Thoracic aorta (tissue), 2 donors: ENCODE measurements at places on chromosomes 11 and 22. TPM values are rescaled to one million over a fixed set of nuclear protein-coding genes. Genes with fewer than 3 reads are reported as not detected.

The PKNOX2 gene
- total RNA-seq, result 9.2 TPM

DNA sequence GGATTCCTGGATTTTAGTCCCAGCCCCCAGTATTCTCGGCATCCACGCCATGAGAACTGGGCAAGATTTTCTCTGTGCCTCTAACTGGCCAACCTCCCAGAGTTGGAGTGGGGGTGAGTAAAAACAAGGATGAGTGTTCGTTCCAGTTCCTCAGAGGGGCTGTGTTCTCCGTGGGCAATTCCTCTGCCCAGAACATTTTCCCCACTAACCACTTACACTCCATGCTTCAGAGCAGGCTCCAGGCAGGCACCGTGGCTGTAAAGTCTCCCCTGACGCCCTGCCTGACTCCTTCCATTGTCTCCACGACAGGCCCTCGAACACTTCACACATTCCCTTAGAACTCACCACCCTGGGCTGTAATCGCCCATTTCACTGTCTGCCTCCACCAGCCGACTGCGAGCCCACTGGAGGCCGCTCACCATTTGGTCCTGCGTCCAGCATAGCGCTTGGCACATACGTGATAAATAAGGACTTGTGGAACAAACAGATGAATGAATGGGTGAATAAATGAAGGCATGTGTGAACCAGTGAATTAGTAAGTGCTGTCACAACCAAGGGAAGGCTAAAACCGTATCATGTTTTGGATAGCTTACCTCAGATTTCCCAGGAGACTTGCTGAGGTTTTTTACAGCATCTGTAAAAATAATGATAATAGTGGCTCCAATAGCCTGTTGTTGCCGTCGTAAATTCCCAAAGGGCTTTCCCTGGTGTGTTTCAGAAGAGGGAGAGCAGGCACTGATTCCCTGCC lies 6.1 kb downstream of the APLNR start:
- DNase-seq, result no peak
- H3K4me3 ChIP-seq, result no peak overlapping the region
- H3K27me3 ChIP-seq, result no peaks in the 10 kb centered on the region
- H3K27ac ChIP-seq, result no peak overlapping the region
- no peaks in the 10 kb centered on the region for H3K4me1 ChIP-seq

The CLTCL1 gene
- 6.1 TPM for total RNA-seq

DNA sequence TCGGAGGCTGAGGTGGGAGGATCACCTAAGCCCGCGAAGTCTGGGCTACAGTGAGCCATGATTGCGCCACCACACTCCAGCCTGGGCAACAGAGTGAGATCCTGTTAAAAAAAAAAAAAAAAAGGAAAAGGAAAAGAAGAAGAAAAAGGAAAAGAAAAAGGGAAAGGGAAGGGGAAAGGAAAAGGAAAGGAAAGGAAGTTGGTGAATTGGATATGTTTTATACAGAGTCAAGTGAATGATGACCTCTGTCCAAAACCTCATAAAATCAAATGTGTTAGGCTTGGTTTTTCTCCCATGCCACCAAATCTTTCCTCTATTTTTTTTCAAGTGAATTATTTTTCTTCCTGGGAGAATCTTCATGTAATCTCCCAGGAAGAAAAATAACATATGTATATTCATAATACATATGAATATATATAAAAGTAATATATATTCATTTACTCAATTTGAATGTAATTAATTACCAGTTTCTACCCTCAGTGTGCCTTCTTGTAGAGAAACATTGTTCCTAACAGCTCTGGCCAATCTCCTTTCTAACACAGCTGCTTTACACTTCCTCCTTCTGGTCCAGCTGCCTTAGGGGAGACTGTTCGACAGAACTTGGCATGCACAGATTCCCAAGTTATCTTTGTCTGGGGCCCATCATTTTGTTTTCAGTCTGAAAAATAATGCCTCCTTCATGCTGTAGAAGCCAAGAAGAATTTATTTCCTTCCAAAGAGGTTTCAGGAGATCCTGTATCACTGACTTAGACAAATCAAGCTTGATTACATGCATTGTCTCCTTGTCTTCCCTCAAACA lies 111.9 kb downstream of the CCDC34 start:
- no peak overlapping the region for H3K4me3 ChIP-seq
- no peak for DNase-seq
- H3K4me1 ChIP-seq, result no peaks in the 10 kb centered on the region
- H3K27me3 ChIP-seq, result no peaks in the 10 kb centered on the region
- no peak overlapping the region for H3K27ac ChIP-seq

- H3K4me1 ChIP-seq, result no peaks in the 10 kb centered on the region
- no peaks in the 10 kb centered on the region for H3K27me3 ChIP-seq
- H3K4me3 ChIP-seq, result no peak overlapping the region
- H3K36me3 ChIP-seq, result no peaks in the 10 kb centered on the region
Measured at GRCh38 chr11:82711648-82712047, 22.0 kb downstream of the FAM181B start.
